Psoas muscle (tissue), 8 donors: ENCODE measurements at places on chromosomes 6 and 20. TPM values are rescaled to one million over a fixed set of nuclear protein-coding genes. Genes with fewer than 3 reads are reported as not detected.

Gene SOX18
- total RNA-seq = 11.7 TPM

Gene SEL1L2
- total RNA-seq = 1.3 TPM

Gene VWA7
- 7.9 TPM for total RNA-seq

Gene BMP2
- total RNA-seq = 1.7 TPM

Gene PGC
- not detected for total RNA-seq

Gene SPATA25
- 1.3 TPM for total RNA-seq

Gene SIRPB2
- total RNA-seq = 1.1 TPM

Gene TINAG
- total RNA-seq = 0.27 TPM

Gene KIAA1755
- total RNA-seq = 2.4 TPM

Gene GABRR1
- total RNA-seq = not detected

Gene ARG1
- 0.59 TPM for total RNA-seq

Gene RSPO4
- total RNA-seq = not detected

Gene SCRT2
- total RNA-seq = not detected

DNA sequence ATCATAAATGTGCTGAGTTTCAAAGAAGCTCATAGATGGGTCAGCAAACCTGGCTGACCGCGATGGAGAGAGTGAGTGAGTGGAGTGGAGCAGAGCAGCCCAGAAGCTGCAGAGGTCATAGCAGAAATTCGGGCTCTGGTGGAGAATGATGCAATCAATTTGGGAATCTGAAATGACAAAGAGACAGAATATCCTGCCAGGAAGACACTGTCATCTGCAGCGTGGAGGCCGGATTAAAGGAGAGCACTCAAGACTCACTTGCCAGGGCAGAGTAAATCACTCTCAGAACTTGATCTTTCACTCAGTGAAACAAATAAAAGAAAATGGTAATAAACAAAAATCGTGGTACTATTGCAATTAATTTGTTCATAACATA, 109.6 kb upstream of the RREB1 start:
- peaks cover 21% of the 10 kb centered on the region for H3K4me1 ChIP-seq
- peak; percentile 37 for DNase-seq
- no peaks in the 10 kb centered on the region for H3K36me3 ChIP-seq
- H3K27me3 ChIP-seq = no peaks in the 10 kb centered on the region
- no peak overlapping the region for H3K4me3 ChIP-seq

DNA sequence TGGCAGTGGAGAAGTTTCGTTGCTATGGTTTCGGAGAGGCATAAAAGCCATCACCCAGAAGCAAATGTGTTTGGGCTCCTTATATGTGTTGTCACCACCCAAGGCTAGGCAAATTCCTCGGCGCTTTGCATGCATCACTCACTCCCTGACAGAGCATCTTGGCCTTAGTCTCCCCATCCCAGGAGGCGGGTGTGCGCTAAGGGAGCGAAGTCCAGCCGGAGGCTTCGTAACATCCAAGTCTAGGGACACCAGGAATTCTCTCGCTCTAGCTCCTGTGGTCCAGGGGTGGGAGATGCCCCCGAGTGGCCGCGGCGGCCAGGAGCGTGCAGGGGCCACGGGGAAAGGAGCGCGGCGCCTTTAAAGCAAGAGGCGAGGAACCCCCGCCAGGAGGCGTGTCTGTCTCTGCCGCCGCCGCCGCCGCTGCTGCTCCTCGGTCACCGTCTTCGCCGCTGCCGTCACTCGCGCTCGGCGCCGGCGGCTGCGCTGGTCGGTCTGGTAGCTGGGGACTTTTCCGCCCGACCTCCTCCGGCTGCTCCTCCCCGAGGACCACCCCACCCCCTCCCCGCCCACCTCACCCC, at the start of gene GRIK2:
GRIK2 (plus strand) TSS at position 458 of the 578 bp plus-strand sequence.
- H3K4me1 ChIP-seq = no peaks in the 10 kb centered on the region
- H3K27ac ChIP-seq = no peak within 1 kb of the TSS
- DNase-seq = no peak
- H3K4me3 ChIP-seq = peak within 1 kb of the TSS; percentile 60

DNA sequence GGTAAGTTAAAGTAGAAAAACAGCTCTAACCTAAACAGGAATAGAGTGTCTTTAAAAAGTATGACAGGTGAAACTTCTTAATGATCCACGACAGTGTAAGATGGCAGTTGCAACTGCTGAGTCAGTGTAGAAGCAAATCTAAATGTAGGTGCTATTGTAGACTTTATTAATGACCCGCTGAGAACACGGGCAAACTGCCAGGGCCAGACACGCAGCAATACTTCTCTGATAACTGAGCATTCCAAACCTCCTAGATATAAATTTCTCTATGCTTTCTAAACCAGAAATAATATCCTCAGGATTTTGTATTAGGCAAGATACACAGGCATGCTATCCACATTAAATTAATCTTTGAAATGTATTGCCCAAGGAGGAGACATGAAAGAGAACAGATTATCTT, 1076.4 kb downstream of the HACE1 start:
- no peaks in the 10 kb centered on the region for H3K27me3 ChIP-seq
- no peak for DNase-seq
- no peaks in the 10 kb centered on the region for H3K36me3 ChIP-seq
- H3K4me1 ChIP-seq = no peaks in the 10 kb centered on the region
- H3K27ac ChIP-seq = no peak overlapping the region

- no peak for DNase-seq
- H3K27me3 ChIP-seq = no peaks in the 10 kb centered on the region
- H3K36me3 ChIP-seq = no peaks in the 10 kb centered on the region
- no peak overlapping the region for H3K27ac ChIP-seq
Measured at GRCh38 chr6:21075986-21076385, 517.6 kb upstream of the SOX4 start.

GRCh38 chr20:6829510-6830116, 62.1 kb downstream of the BMP2 start:
- H3K4me1 ChIP-seq = no peaks in the 10 kb centered on the region
- no peak overlapping the region for H3K27ac ChIP-seq
- no peak overlapping the region for H3K4me3 ChIP-seq

- no peaks in the 10 kb centered on the region for H3K36me3 ChIP-seq
- H3K4me1 ChIP-seq = no peaks in the 10 kb centered on the region
- H3K4me3 ChIP-seq = no peak overlapping the region
- no peak for DNase-seq
- H3K27ac ChIP-seq = no peak overlapping the region
Measured at GRCh38 chr6:95274686-95275235, 302.6 kb upstream of the MANEA start.

GRCh38 chr6:16712931-16713484, 48.3 kb downstream of the ATXN1 start:
- DNase-seq = no peak
- H3K4me1 ChIP-seq = peaks cover 29% of the 10 kb centered on the region
- H3K4me3 ChIP-seq = peak overlapping the region; percentile 4
- no peaks in the 10 kb centered on the region for H3K27me3 ChIP-seq
- H3K36me3 ChIP-seq = no peaks in the 10 kb centered on the region

DNA sequence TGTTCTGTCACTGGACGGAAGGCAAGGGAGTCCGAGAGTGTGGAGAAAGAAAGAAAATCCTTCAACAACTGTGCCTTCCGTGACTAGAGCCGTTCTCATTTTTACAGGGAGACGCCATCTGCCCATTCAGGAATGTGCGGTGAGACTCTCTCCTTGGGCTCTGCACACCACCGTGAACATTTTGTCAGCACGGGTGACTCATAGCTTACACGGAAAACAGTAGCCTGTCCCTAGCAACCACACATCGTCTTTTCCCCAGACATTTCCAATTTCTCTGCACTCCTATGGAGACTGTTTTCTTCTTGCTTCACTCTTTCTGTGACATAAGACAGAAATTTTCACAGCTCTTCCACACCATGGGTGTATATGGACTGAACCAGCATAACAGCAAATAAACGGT, 55.1 kb downstream of the TBXT start:
- no peaks in the 10 kb centered on the region for H3K36me3 ChIP-seq
- H3K27me3 ChIP-seq = no peaks in the 10 kb centered on the region
- DNase-seq = no peak
- no peak overlapping the region for H3K27ac ChIP-seq
